ENCODE measurements at places on chromosomes 12 and 14.

DNA sequence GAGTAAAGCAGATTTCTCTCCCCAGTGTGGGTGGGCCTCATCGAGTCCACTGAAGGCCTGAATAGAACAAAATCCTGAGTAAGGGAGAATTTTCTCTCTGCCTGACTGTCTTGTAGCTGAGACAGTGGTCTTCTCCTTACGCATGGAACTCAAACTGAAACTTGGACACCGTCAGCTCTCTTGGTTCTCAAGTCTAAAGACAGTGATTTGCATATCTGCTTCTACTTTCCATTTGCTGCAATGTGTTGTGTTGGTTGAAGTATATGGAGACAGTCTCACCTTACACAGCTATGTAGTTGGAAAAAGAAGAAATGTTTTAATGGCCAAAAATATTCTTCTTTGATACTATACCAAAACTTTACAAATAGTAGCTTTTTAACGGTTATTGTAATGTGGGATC, 160.2 kb upstream of the LMNTD1 start:
- DNase-seq: no peak

DNA sequence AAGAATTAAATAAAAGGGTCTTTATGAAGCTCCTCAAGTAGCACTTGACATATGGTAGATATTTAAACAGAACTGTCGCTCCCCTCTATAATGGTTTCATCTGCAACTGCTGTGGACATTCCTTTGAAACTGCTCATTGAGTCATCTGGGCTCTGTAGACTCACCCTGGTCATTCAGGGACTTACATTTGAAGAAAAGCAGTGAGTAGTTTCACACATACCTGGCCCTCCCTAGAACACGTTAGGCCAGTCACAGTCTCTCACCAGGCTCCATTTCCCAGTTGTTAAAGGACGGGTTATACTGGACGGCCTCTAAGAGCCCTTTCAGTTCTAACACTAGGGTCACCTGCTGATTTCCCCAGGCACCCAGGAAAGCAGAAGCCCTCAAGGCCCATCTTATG, 217.0 kb downstream of the BCL11B start:
- no peak for DNase-seq

- no peak for DNase-seq
Observed at GRCh38 chr14:104249089-104249488, 110.7 kb downstream of the KIF26A start.

GRCh38 chr12:7856516-7856915, 16.2 kb downstream of the SLC2A14 start:
- no peak for DNase-seq

GRCh38 chr14:71713451-71713850, 218.8 kb upstream of the RGS6 start:
- DNase-seq: no peak

DNA sequence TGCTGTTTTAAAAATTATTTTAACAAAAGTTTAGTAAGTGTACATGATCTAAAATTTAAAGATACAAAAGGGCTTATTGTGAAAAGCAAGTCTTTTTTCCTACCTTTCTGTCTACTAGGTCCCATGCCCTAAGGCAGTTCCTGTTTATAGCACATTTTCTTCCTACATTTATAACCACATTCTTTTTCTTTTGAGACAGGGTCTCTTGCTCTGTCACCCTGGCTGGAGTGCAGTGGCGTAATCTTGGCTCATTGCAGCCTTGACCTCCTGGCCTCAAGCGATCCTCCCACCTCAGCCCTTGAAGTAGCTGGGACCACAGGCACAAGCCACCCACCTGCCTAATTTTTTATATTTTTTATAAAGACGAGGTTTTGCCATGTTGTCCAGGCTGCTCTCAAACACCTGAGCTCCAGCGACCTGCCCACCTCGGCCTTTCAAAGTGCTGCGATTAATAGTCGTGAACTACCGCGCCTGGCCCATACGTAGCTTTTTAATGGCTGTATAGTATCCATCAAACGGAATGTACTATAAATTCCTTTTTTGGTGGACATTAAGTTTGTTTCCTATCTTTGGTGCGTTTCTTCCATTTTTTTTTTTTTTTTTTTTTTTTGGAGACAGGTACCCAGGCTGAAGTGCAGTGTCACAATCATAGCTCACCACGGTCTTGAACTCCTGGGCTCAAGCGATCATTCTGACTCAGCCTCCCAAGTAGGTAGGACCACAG, 20.9 kb downstream of the FRS2 start:
- DNase-seq: no peak

DNA sequence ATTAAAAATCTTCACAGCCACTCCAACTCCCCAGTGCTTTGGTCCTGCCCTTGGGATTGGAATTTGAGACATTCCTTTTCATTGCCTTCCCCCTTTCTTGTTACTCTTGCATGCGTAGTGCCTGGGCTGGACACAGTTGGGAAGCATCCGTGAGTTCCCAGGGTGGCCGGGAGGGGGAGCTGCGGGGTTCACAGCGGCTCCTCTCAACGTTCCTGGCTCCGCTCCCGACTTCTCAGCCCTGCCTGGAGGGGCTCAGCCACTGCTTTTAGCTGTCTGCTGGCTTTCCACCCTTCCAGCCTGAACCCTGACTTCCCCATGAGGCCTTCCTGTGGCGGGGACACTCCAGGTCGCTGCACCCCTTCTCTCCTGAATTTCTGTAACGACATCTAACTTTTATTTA, 3.2 kb downstream of the TEX52 start:
- no peak for DNase-seq

GRCh38 chr12:69873429-69873828, 48.4 kb downstream of the MYRFL start:
- DNase-seq: no peak

DNA sequence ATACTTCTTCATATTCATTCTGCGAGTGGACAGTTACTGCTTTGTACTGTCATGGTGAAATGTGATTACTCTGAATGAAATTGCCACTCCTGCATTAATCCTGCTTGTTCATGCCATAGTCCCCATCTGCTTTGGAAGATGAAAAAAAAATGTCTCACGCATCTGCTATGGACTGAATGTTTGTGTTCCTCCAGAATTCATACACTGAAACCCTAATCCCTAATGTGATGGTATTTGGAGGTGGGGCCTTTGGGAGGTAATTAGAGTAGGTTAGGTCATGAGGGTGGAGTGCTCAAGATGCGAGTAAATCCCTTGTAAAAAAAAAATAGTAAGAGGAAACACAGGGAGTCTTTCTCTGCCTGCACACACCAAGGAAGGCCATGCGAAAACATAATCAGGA, 427.2 kb downstream of the TMTC2 start:
- DNase-seq: no peak

DNA sequence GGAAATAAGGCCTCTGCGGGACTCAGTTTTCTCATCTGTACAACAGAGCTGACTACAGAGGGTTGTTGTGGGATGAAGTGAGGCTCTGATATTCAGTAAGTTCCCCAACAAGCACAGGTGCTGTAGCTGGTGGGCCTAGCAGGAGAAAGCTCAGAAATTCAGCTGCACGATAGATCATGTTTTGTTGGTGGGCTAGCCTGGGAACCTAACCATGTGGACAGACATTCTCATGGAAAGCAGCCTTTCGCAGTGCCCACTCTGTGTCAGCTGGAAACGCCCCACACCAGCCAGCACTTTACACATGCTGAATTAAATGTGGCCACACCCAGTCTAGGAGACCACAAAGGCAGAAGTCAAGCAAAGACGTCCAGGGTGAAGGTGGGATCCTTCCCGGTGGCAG, 16.1 kb downstream of the PITPNM2 start:
- no peak for DNase-seq

GRCh38 chr14:99250636-99251208, 21.3 kb downstream of the BCL11B start:
- no peak for DNase-seq

DNA sequence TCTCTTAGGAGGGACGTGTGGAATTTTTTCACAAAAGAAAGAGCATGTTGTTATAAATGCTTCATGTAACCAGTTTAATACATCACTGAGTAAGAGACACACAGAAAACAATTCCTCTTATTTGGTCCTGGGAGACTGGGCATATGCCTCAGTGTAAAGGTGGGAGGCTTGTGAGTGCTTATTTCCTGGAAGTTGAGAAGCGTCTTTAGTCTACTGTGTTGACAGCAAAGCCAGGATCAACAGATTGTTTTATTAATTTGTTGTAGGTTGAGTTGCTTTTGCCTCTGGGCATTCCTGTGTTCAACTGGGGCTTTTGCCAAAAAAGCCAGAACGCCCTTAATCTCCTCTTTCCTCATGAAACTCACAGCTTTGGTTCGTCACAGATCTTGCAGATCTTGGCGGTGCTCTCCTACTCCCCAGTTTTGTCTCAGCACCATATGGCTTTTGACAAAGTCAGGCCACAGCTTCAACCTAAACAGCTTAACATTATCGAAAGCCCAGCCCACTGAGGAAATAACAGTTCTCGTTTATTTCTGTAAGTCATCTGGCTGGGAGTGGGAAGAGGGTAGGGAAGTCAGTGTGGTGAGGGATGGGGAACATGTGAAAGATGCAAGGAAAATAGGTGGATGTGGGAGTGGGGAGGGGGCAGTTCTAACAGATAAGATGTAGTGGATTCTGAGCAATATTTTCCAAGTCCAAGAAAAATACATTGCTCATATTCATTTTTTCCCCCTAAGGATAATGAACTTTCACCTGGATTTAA, 227.2 kb downstream of the DACT1 start:
- no peak for DNase-seq

GRCh38 chr14:52033101-52033642, 35.7 kb downstream of the NID2 start:
- DNase-seq: no peak

DNA sequence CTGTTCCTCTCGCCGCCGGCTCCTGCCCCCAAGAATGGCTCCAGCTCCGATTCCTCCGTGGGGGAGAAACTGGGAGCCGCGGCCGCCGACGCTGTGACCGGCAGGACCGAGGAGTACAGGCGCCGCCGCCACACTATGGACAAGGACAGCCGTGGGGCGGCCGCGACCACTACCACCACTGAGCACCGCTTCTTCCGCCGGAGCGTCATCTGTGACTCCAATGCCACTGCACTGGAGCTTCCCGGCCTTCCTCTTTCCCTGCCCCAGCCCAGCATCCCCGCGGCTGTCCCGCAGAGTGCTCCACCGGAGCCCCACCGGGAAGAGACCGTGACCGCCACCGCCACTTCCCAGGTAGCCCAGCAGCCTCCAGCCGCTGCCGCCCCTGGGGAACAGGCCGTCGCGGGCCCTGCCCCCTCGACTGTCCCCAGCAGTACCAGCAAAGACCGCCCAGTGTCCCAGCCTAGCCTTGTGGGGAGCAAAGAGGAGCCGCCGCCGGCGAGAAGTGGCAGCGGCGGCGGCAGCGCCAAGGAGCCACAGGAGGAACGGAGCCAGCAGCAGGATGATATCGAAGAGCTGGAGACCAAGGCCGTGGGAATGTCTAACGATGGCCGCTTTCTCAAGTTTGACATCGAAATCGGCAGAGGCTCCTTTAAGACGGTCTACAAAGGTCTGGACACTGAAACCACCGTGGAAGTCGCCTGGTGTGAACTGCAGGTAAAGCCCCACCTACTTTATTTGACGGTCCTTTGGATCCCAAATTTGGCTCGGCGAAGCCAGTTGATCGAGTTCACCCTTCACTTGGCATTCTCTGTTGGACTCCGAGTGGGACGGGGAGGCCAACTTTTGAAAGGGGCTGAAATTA, 1.5 kb downstream of the WNK1 start:
- DNase-seq: peak; percentile 6

DNA sequence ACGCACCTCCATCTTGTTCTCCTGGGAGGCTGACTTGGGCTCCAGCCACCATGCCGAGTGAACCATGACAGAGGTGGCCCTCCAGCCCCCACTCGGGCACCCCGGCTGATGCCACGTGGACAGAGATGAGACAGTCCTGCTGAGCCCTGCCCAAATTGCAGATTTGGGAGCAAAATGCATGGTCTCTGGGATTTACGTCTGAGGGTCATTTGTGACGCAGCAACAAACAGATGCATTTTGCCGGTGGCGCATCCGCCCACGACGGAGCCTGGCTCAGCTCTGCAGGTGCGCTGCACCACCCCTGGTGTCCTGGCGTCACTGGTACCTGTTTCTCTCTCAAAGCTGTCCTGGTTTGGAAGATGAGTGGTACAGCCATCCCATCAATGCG, 31.1 kb upstream of the INF2 start:
- no peak for DNase-seq

DNA sequence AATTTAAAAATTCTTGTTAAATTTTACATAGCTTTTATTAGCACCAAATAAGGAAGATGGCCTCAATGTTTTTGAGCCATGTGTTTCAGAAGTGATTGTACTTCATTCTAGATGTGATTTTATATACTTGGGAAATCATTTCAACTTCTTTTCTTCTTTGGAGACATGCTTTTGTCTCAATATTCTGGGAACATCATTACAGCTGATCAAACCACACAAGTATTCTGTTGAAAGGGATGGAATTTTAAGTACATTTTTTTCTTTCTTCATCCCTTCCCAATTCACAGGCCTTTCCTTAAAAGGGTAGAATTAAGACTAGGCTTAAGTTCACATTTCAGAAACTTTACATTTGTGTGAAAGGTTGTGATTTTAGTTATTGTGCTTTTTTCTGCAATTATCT, 66.4 kb downstream of the PAPOLA start:
- DNase-seq: no peak

DNA sequence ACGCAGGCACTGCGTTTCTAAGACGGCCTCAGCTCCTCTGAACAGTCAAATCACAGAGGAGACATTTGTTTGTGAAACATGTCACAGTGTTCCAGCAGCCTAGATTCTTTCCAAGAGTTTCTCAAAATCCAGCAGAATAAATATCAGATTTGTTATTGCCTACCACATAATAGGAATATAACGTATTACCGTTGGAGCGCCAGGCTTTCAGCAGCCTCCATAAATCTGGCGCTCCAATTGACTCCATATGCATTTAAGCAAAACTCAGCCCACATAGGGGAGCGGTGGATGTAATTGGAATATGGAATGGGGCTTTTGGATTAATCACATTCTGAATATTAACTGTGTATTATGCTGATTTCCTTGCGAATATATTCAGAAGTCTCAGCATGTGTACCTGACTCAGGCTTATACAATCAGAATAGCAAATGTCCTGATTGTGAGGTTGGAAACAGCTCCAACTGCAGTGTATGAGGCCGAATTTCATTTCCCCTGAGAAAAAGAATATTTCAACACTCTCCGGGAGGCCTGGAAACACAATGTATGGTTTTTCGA, 174.0 kb downstream of the ASCL4 start:
- no peak for DNase-seq

DNA sequence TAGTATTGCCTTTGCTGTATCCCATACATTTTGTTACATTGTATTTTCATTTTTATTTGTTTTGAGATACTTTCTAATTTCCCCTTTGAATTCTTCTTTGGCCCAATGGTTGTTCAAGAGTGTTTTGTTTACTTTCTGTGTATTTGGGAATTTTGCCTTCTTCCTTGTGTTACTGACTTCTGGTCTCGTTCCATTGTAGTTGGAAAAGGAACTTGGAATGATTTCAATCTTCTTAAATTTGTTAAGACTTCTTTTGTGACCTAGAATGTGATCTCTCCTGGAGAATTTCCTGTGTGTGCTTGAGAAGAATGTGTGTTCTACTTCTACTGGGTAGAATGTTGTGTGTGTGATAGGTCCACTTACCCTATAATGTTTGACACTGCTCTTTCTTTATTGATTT, 304.4 kb upstream of the RTL1 start:
- no peak for DNase-seq

GRCh38 chr14:65470404-65470880, 57.9 kb downstream of the FUT8 start:
- no peak for DNase-seq
